ENCODE measurements at places on chromosomes 2 and 18. TPM values are rescaled to one million over a fixed set of nuclear protein-coding genes. Genes with fewer than 3 reads are reported as not detected.

The KCNG2 gene
- polyA plus RNA-seq = not detected

The IL36B gene
- polyA plus RNA-seq = not detected

The CHRND gene
- not detected for polyA plus RNA-seq

The SPAG16 gene
- polyA plus RNA-seq = 44.3 TPM

The TMEM17 gene
- polyA plus RNA-seq = 3.6 TPM

The LIMS4 gene
- polyA plus RNA-seq = 0.31 TPM

The PLEKHA3 gene
- polyA plus RNA-seq = 32.1 TPM
